ENCODE measurements at places on chromosomes 16 and 17. TPM values are rescaled to one million over a fixed set of nuclear protein-coding genes. Genes with fewer than 3 reads are reported as not detected.

The MYL4 gene
- total RNA-seq = not detected

The TRAPPC2L gene
- 66.1 TPM for total RNA-seq

The CALB2 gene
- total RNA-seq = not detected

The QPRT gene
- 8.3 TPM for total RNA-seq

The OMG gene
- 0.10 TPM for total RNA-seq

The KRT31 gene
- total RNA-seq = not detected

The SBK1 gene
- total RNA-seq = 3.4 TPM

The TBC1D3 gene
- total RNA-seq = not detected

The ZNF267 gene
- total RNA-seq = 58.7 TPM

Data from activated naive CD4-positive, alpha-beta T cell treated with anti-CD3 and anti-CD28 coated beads for 36 hours (primary cell).